ENCODE measurements at places on chromosomes 7 and 10.
A peak's percentile ranks its signal among the peaks of the same experiment; 100 is the strongest.

GRCh38 chr10:2619472-2619871 lies 447.9 kb upstream of the PFKP start:
- H3K4me1 ChIP-seq = peaks cover 22% of the 10 kb centered on the region
- H3K4me3 ChIP-seq = no peak overlapping the region
- DNase-seq = peak; percentile 72
- no peak overlapping the region for H3K27ac ChIP-seq

DNA sequence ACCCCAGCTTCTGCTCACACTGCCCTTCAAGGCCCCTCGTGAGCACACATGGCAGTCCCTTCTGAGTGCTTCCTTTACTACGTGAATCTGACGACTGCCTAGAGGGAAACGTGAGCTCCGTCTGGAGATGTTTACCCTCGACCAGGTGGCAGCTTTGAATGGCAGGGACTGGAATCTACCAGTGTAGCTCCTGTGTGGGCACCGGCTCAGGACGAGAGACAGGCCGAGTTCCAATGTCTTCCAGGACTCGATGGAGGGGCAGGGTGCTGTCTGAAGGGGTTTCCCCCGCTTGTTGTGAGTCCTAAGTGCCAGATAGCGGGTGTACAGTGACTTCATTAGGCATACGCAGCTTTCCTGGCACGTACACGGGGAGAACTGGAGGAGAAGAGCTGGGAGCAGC lies 229.9 kb downstream of the ADARB2 start:
- H3K27me3 ChIP-seq = no peaks in the 10 kb centered on the region
- no peaks in the 10 kb centered on the region for H3K36me3 ChIP-seq
- no peaks in the 10 kb centered on the region for H3K4me1 ChIP-seq
- no peak overlapping the region for H3K4me3 ChIP-seq
- no peak for DNase-seq
- H3K27ac ChIP-seq = no peak overlapping the region

DNA sequence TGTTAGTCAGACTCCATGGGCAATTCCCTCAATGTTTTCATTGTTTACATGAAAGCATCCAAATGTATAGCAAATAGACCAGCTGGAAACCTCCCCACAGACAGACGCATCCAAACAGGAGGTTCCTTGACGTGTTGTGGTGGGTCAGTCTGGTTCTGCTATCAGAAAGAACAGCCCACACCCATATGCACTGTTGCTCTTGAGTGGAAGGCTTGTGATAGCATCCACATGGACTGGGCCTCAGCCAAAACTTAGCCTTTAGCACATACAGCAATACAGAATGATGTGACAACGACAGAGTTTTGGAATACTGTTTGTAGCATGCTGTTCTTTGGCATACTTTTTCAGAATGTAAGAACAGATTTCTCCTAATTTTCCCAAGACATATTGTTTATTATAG lies 299.2 kb upstream of the ETV1 start:
- H3K27ac ChIP-seq = no peak overlapping the region
- H3K4me3 ChIP-seq = no peak overlapping the region
- no peaks in the 10 kb centered on the region for H3K27me3 ChIP-seq
- no peaks in the 10 kb centered on the region for H3K36me3 ChIP-seq

DNA sequence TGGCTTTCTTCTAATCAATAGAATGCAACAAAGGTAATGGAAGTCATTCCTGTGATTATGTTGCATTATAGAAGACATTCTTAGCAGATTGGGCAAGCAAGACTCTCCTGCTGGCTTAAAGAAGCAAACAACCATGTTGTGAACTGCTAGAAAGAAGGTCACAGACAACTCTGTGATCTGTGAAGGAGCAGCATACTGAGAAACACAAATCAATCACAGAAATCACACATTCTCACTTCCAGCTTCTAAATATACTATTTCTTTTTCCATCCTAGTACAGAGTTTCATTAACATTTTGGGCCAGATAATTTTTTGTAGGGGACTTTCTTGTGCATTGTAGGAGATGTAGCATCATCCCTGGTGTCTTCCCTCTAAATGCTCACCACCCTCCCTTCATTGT lies 28.0 kb upstream of the PALS2 start:
- no peak overlapping the region for H3K4me3 ChIP-seq
- no peaks in the 10 kb centered on the region for H3K36me3 ChIP-seq
- DNase-seq = no peak
- H3K27ac ChIP-seq = no peak overlapping the region
- H3K27me3 ChIP-seq = no peaks in the 10 kb centered on the region
- no peaks in the 10 kb centered on the region for H3K4me1 ChIP-seq

DNA sequence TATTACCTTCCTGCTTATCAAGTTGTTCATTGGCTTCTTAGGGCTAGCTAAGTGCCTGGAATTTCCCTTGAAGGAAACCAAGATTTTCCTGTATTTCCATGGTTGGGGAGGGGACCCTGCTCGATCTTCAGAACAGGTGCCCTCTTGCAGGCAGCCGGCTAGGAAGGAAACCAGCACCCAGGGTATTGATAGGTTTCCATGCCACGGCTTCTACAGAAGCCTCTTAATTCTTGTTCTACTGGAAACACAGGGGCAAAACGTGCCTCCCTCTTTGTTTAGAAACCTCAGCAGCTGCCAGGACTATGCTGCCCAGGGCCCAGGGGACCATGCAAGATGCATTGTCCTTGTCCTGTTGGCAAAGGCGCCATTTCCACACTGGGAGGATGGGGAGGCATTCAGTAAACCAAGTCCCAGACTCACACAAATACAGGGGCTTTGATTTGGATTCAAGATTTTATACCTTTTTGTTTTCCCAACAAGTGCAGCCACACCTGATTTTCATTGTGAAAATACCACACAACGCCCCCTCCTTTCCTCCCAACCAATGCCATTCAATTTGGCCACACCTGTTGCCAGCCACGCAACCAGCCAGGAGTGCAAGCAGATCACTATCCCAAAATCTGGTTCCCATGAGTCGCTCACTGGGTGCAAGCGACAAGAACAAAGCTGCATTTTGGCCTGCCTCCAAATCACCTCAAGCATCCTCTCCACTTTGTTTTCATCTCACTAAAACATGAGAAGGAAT lies 29.6 kb downstream of the C10orf71 start:
- H3K27ac ChIP-seq = no peak overlapping the region
- no peaks in the 10 kb centered on the region for H3K27me3 ChIP-seq
- no peak for DNase-seq
- no peak overlapping the region for H3K4me3 ChIP-seq

GRCh38 chr10:78443900-78444571 lies 410.4 kb downstream of the RPS24 start:
- no peaks in the 10 kb centered on the region for H3K4me1 ChIP-seq
- no peak overlapping the region for H3K4me3 ChIP-seq
- H3K27me3 ChIP-seq = no peaks in the 10 kb centered on the region
- H3K27ac ChIP-seq = no peak overlapping the region
- no peak for DNase-seq
- no peaks in the 10 kb centered on the region for H3K36me3 ChIP-seq

GRCh38 chr10:96833220-96834001 lies 1.3 kb downstream of the LCOR start:
- peak; percentile 73 for DNase-seq
- H3K4me1 ChIP-seq = peaks cover 13% of the 10 kb centered on the region
- H3K27me3 ChIP-seq = peaks cover 34% of the 10 kb centered on the region
- H3K36me3 ChIP-seq = no peaks in the 10 kb centered on the region

GRCh38 chr7:30983042-30983913 lies 19.5 kb downstream of the GHRHR start:
- H3K36me3 ChIP-seq = no peaks in the 10 kb centered on the region
- H3K4me3 ChIP-seq = peak overlapping the region; percentile 59
- H3K27ac ChIP-seq = no peak overlapping the region
- peaks cover 8% of the 10 kb centered on the region for H3K27me3 ChIP-seq

- no peak overlapping the region for H3K4me3 ChIP-seq
- no peak overlapping the region for H3K27ac ChIP-seq
- no peaks in the 10 kb centered on the region for H3K27me3 ChIP-seq
- DNase-seq = no peak
Observed at GRCh38 chr10:78944723-78945312, 123.9 kb upstream of the ZMIZ1 start.

- H3K4me3 ChIP-seq = no peak overlapping the region
- H3K27me3 ChIP-seq = no peaks in the 10 kb centered on the region
- H3K27ac ChIP-seq = no peak overlapping the region
- H3K4me1 ChIP-seq = no peaks in the 10 kb centered on the region
Observed at GRCh38 chr10:124213899-124214510, 120.6 kb upstream of the CHST15 start.

DNA sequence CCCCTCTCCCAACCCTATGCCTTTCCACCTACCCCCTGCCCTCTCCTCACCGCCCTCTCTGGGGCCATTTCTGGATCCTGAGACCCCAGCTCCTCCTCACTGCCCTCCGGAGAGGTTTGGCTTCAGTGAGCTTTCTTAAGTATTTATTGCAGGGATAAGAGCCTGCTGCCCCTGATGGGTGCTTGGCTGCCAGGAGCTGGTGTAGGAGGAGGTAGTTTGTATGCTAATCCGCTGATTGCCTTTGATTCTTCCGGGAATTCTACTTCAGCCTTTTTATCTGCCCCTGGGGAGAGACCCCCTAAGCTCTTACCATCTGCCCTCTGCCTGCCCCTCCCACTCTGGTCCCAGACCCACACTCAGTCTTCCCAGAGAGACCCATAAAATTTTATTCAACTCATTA lies 263.5 kb upstream of the PODXL start:
- H3K27ac ChIP-seq = no peak overlapping the region
- H3K36me3 ChIP-seq = no peaks in the 10 kb centered on the region
- H3K27me3 ChIP-seq = no peaks in the 10 kb centered on the region

GRCh38 chr7:39516498-39516897 lies 49.7 kb upstream of the YAE1 start:
- no peak overlapping the region for H3K4me3 ChIP-seq
- no peak for DNase-seq
- no peaks in the 10 kb centered on the region for H3K36me3 ChIP-seq
- peaks cover 10% of the 10 kb centered on the region for H3K4me1 ChIP-seq
- H3K27ac ChIP-seq = no peak overlapping the region

DNA sequence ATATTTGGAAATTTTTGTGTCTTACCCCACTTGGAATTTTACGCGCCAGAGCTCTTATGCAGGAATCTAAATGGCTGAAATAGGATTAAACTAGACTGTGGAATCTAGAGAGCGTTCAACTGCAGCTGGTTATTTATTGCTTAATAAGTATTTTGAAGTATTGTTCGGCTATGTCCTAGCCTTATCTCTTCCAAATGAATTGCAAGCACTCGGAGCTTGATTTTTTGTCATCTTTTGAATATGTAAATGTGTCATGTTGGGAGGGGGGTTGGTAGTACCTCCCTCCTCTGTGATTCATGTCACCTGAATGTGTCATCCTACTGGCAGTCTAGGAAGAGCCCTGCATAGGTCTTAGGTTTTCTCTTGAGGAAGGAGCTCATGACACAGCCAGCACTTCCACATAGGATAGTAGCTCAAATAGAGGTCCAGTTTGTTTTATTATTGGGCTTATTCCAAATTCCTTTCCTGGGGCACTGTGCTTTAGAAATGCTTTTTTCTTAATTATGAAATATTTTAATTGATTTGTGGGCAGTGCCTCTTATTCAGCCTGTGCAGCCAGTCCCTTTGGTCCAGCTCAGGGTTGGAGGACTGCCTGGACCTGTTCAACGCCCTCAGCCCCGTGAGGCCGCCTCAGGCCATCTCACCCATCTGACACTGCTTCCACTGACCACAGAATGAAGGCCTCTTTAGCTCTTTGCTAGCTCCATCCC lies 22.5 kb upstream of the TRIL start:
- no peaks in the 10 kb centered on the region for H3K36me3 ChIP-seq
- no peak overlapping the region for H3K4me3 ChIP-seq
- no peaks in the 10 kb centered on the region for H3K27me3 ChIP-seq
- H3K4me1 ChIP-seq = peaks cover 29% of the 10 kb centered on the region
- peak; percentile 19 for DNase-seq

All from GM23338 (cell line).